ENCODE measurements at places on chromosomes 2 and 18.

DNA sequence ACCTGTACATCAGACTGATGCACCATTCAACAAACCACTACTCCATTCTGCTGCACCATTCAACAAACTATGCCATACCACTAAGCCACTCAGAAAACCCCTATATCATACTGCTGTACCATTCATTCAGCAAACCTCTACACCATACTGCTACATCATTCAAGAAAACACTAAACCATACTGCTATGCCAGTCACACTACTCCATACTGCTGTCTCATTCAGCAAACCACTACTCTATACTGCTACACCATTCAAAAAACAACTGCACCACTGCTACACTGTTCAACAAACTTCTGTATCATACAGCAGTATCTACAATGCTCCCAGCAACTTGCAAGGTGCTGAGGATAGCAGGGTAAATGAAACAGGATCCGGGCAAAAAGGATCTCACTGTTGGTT lies 12.9 kb upstream of the SLC1A4 start:
- no peak for DNase-seq

DNA sequence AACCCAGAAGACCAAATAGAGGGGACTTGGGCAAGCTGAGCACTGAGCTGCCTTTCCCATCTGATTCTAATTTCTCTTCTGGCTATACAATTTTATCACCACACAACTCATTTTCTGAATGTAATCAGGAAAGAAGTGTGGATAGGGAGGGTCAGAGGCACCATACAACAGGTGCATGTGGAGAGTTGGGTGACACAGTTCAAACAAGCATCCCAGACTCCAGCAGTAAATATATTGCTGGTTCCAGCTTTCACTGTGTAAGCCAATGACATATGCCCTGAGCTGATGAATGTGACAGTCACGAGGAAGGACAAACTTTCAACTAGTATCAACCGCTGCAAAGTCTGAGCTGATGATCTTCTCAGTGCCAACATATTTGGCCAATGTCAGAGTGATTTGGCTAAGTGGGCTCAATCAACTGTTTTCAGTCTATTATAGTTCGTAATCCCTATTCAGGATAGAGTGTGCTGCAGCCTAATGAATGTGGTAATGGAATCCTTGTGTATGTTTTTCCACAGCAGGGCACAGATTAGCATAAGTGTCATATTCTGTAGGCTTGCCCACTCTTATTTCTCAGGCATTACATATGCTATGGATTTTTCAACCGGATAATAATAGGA lies 109.9 kb upstream of the MEIS1 start:
- no peak for DNase-seq

GRCh38 chr2:7665880-7666279 lies 748.7 kb downstream of the RNF144A start:
- DNase-seq: no peak

DNA sequence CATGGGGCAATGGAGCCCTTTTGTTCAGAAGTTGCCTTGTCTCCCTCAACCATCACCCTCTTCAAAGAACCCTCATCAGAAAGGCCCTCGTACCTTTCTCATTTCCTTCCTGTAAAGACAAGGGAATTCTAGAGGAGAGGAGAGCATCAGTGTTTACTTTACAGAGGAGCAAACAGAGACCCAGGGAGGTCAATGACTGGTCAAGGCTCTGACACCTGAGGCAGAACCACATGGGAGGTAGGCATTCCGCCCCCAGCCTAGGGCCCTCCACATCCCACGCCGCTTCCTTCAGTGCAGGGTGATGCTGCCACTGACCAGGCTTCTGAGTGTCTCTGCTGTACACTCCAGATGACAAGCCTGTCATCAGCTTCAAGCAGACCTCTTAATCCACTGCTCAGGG lies 104.7 kb downstream of the NRP2 start:
- no peak for DNase-seq

GRCh38 chr2:54941248-54941984 lies 108.8 kb downstream of the RTN4 start:
- DNase-seq: no peak

DNA sequence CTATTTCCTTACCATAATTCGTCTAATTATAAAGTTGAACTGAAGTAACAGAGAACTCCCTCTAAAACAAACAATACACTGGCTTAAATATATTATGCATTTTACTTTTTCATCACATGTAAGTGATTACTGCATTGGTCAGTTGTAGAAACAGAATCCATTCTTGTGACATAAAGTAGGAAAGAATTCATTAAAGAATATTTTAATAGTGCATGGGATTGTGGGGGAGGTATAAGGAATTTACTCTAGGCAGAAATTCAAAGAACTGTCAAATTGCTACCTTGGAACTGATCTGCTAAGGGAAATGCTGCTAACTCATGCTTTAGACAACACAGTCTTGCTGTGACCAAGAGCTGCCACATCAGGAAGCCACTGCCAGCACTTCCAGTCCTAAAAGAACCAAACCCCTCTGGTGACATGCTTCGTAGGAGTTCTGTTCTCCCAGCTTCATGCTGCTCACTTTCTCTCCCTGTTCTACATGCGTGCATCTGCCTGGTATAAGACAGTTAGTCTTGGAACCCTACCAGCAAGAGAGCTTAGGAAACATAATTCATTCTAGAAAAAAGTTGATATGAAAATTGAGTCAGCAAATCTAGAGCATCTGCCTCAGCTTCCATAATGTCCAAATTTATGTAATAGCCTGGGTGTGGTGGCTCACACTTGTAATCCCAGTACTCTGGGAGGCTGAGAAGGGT lies 1137.6 kb upstream of the NXPH2 start:
- no peak for DNase-seq

Data from IMR-90 (cell line).